ENCODE measurements at places on chromosomes 2 and 18. TPM values are rescaled to one million over a fixed set of nuclear protein-coding genes. Genes with fewer than 3 reads are reported as not detected.

DNA sequence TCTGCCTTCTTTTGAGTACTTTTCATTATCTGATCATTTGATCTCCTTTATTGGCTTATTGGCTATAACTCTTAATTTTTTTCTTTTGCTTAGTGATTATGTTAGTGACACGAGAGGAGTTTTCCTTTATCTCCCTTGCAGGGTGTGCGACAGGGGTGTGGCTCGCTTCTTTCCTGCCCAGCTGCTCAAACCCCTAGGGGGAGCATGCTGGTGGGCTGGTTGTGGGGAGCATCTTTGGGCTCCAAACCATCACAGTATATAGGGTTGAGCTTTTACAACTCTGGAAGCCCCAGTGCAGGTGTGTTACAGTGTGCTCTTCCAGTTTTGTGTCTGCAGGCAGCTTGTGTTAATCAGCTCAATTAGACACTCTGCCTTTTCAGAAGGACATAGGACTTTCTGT, 357.0 kb upstream of the TMEFF2 start:
- no peaks in the 10 kb centered on the region for H3K36me3 ChIP-seq
- no peak overlapping the region for H3K4me3 ChIP-seq
- no peak overlapping the region for H3K27ac ChIP-seq
- no peak for DNase-seq

DNA sequence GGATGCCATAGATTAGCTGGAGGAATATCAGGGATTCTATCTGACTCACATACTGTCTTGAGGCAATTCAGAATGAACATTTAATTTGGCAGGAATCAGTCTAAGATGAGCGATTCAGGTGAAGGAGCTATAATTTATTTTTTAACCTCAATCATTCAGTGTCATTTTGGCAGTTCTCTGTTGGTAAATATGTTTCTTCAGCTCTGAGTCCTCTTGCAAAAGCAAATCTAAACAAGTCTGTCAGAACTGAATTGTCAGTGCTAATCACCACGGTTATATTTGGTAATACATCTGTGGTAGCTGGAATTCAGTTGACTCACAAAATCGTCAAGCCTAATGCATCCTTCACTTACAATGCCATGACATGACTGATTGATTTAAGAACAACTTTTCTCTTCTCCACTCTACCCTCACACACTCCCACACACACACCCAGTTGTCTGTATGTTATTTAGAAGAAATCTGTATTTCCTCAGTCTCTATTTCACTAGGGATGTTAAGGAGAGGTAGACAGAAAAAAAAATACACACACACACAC, 516.6 kb upstream of the NXPH2 start:
- H3K4me1 ChIP-seq, result no peaks in the 10 kb centered on the region
- H3K36me3 ChIP-seq, result no peaks in the 10 kb centered on the region
- H3K27ac ChIP-seq, result no peak overlapping the region
- H3K27me3 ChIP-seq, result no peaks in the 10 kb centered on the region

DNA sequence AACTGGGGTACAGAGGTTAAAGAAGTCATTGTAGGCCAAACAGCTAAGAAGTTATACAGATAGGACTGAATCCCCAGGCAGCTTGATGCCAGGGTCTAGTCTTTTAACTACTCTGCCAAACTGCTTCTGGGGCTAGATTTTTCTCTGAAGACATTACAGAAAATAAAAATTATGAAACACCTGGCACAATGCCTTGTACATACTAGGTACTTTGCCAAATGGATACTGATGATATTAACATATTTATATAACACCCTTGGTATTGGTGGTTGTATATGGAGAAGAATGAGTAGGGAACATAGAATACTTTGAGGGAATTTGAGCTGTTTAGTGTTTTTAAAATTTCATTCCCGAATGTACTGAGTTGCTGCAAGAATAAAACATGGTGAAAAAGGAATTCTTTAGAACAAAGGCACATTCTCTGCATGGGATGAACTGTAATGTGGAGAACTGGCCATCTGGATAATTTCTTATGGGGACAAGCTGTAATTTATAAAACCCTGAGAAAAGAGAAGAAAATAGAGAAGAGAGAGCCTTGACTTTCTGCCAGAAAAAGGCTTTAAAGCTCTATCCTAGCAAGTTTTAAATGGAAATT, 210.9 kb upstream of the TMEM200C start:
- DNase-seq, result no peak
- no peaks in the 10 kb centered on the region for H3K36me3 ChIP-seq
- no peak overlapping the region for H3K4me3 ChIP-seq
- no peak overlapping the region for H3K27ac ChIP-seq
- H3K27me3 ChIP-seq, result no peaks in the 10 kb centered on the region

- H3K36me3 ChIP-seq, result no peaks in the 10 kb centered on the region
- H3K4me1 ChIP-seq, result no peaks in the 10 kb centered on the region
- no peaks in the 10 kb centered on the region for H3K27me3 ChIP-seq
- no peak overlapping the region for H3K4me3 ChIP-seq
Measured at GRCh38 chr2:139911160-139911559, 1131.0 kb upstream of the NXPH2 start.

GRCh38 chr18:75087119-75088020, 121.6 kb downstream of the PTGR3 start:
- H3K4me3 ChIP-seq, result no peak overlapping the region
- no peaks in the 10 kb centered on the region for H3K36me3 ChIP-seq
- H3K27ac ChIP-seq, result no peak overlapping the region

GRCh38 chr2:127359520-127359919, 28.3 kb downstream of the MAP3K2 start:
- H3K36me3 ChIP-seq, result no peaks in the 10 kb centered on the region
- no peak overlapping the region for H3K27ac ChIP-seq
- H3K4me3 ChIP-seq, result no peak overlapping the region
- peaks cover 19% of the 10 kb centered on the region for H3K4me1 ChIP-seq
- no peak for DNase-seq

DNA sequence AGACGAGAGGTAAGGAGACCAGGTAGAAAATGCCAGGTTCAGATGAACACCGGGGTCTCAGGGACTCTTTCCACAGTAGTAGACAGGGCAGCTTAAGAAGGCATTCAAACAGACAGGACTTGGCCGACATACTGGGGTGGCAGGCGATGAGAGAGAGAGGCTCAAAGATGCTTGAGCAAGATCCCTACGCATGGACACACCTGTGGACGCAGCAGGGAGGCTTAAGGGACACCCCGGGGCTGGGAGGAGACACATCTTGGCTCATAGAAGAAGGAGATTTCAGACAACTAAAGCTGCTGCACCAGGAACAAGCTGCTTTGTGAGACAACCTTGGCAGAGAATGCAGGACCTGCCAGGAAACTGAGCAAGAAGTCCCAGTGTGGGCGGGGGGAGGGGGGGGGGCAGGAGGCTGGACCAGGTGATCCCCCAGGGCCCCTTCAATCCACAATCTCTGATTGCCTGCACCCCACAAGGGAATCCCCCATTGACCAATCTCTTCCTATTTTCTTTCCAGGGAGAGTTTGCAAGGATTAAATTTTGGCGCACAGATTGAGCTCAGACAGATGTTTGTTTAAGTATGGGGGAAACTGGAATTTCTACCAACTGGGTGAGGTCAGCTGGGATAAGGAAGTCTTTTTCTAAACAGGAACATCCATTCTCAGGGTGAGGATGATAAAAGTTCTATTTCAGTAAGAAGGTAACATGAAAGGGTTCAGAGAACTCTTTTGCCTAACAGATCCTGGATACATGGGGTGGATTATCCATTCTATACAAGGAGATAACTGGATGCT, 400.7 kb downstream of the NBAS start:
- no peak overlapping the region for H3K27ac ChIP-seq
- DNase-seq, result no peak
- no peaks in the 10 kb centered on the region for H3K36me3 ChIP-seq

- peaks cover 4% of the 10 kb centered on the region for H3K27me3 ChIP-seq
- H3K4me3 ChIP-seq, result no peak overlapping the region
- DNase-seq, result peak; percentile 86
- H3K36me3 ChIP-seq, result no peaks in the 10 kb centered on the region
- no peak overlapping the region for H3K27ac ChIP-seq
Measured at GRCh38 chr18:32920796-32921787, 148.3 kb upstream of the KLHL14 start.

DNA sequence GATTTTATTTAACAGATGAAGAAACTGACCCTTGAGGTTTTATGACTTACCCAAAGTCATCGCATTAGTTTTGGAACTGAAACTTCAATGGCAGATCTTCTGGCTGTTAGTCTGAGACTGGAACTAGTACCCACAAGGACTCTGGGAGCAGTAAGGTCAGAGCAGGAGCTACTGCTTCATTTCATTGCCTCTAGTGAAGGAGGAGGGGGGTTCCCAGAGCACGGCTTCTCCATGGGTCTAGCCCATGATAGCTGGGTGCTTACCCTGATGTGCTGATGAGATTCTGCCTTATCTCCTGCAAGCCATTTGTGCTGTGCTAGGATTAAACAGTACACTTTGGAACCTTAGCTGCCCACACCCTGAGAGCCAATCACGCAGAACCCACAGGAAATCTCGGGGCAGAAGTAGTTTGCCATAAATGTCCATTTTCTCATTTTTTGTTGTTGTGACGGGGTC, 5.4 kb upstream of the RNASEH1 start:
- no peak for DNase-seq
- no peak overlapping the region for H3K4me3 ChIP-seq
- H3K27ac ChIP-seq, result no peak overlapping the region
- no peaks in the 10 kb centered on the region for H3K36me3 ChIP-seq

DNA sequence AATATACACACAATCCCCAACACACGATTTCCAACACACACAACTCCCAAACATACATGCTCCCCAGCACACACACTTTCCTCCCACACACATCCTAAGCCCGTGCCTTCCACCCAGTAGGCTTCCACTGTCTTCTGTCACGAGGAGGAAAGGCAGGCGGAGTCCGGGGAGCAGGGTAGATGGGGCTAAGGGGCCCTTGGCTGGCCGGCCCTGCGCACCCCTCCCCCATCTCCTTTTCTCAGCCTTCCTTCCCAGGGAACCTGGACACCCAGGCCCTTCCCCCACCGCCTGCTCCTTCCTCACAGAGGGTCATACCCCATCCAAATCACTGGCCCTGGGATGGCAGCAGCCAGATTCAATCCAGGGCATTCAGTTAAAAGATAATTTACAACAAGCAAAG, 3.4 kb upstream of the PDCD1 start:
- peaks cover 16% of the 10 kb centered on the region for H3K27me3 ChIP-seq
- DNase-seq, result peak; percentile 62
- H3K36me3 ChIP-seq, result no peaks in the 10 kb centered on the region
- no peak overlapping the region for H3K4me3 ChIP-seq

DNA sequence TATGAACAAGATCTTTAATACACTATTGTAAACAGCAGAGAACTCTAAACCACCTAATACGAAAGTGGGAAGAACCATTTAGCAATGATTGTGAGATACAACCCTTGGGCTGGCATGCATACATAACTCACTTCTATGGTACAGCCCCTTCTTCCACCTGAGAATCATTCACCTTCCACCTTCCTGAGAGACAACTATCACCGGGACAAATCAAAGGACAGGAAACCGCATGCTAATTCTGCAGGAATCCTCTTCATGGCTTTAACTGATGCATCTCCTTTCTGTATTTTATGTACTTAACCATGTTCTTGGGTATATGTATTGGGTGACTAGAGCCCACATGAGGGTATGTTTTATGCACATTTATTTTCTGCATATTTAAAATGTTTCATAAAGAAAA, 123.2 kb downstream of the TRABD2A start:
- DNase-seq, result no peak
- H3K27ac ChIP-seq, result no peak overlapping the region
- H3K4me3 ChIP-seq, result no peak overlapping the region
- H3K4me1 ChIP-seq, result no peaks in the 10 kb centered on the region

DNA sequence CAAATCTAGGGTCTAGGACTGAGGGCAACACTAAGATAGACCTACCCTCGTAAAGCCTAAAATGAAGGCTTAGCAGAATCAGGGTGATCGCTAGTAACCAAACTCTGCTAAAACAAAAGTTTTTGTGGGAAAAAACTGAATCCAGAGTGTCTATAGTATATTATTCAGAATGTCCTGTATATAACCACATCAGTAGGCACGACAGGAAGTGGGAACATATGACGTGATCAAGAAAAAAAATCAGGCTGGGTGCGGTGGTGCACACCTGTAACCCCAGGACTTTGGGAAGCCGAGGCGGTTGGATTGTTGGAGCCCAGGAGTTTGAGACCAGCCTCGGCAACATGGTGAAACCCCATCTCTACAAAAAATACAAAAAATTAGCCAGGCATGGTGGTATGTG, 106.1 kb downstream of the UGGT1 start:
- no peak for DNase-seq
- H3K36me3 ChIP-seq, result no peaks in the 10 kb centered on the region
- H3K27me3 ChIP-seq, result no peaks in the 10 kb centered on the region
- no peak overlapping the region for H3K4me3 ChIP-seq
- H3K4me1 ChIP-seq, result no peaks in the 10 kb centered on the region

DNA sequence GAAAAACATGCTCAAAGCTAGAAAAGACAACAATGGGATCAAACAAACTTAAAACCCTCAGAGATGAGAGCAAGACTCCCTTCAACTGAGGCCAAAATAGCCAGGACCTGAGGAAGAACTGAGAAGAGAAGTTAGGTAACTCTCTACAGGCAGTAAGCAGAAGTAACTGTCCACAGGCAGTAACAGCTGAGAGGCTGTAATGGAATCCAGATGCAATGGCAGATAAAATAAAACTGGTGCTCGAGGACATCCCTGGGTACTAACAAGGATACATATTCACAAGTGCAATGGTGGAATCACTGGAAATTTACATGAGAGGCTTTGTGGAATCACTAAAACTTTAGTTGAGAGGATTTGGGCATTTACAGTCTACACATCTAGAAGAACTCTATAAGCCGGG, 30.4 kb upstream of the C2orf66 start:
- H3K36me3 ChIP-seq, result peaks cover 9% of the 10 kb centered on the region
- no peak overlapping the region for H3K4me3 ChIP-seq
- no peaks in the 10 kb centered on the region for H3K27me3 ChIP-seq
- H3K4me1 ChIP-seq, result no peaks in the 10 kb centered on the region

DNA sequence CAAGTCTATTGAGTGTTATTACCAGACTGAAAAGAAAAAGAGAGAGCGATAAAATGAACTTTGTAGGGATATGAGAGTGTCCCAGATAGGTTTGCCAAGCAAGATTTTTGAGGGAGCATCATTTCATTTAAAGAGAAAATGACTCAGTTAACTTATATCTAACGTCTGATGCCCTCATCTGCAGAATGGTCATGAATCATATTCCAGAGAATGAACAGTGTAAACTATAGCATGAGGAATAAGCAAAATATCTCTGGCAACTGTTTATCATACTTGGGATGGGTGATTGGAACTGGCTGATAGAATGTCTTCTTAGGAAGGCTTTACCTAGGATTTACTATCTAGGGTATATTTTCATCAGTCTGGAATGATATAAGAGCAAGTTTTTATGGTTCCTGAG, 289.4 kb downstream of the CMPK2 start:
- H3K27me3 ChIP-seq, result no peaks in the 10 kb centered on the region
- H3K4me1 ChIP-seq, result no peaks in the 10 kb centered on the region
- no peak overlapping the region for H3K4me3 ChIP-seq
- no peak for DNase-seq

- no peaks in the 10 kb centered on the region for H3K36me3 ChIP-seq
- H3K27ac ChIP-seq, result peak overlapping the region; percentile 96
- no peak for DNase-seq
- peaks cover 51% of the 10 kb centered on the region for H3K4me1 ChIP-seq
- H3K27me3 ChIP-seq, result no peaks in the 10 kb centered on the region
- no peak overlapping the region for H3K4me3 ChIP-seq
Measured at GRCh38 chr2:12320027-12320734, 396.6 kb upstream of the TRIB2 start.

The C1QL2 gene
- not detected for total RNA-seq

The ITGA4 gene
- total RNA-seq, result 9.0 TPM

The DSC2 gene
- total RNA-seq, result under 0.01 TPM

The RGPD3 gene
- total RNA-seq, result 0.59 TPM

Measured in osteoblast (primary cell).